Activated T-helper 17 cell treated with anti-CD3 and anti-CD28 coated beads, Interleukin-2, amount 50 U/mL, for 72 hours (primary cell): ENCODE measurements at places on chromosomes 1 and 21.

DNA sequence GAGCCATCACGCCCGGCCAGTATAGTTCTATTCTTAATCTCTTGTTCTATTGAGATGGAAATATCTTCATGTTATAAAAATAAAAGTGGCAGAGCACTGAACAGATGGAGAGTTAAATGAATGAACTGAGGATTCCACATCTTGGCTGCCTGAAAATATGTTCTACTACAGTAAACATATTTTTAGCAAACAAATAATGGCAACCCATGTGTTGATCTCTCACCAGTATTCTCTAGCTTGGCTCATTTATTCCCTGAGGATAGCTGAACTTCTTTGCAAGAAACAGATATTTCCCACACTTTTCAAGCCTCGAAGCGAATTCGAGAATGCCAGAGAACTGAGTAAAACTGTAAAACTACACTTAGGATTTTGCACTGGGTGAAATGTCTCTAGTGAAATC lies 58.9 kb downstream of the DIRAS3 start:
- no peaks in the 10 kb centered on the region for H3K36me3 ChIP-seq
- H3K4me1 ChIP-seq = no peaks in the 10 kb centered on the region
- no peak overlapping the region for H3K4me3 ChIP-seq
- no peak for ATAC-seq
- no peak overlapping the region for H3K27ac ChIP-seq
- no peaks in the 10 kb centered on the region for H3K27me3 ChIP-seq

- H3K36me3 ChIP-seq = no peaks in the 10 kb centered on the region
- H3K4me3 ChIP-seq = no peak overlapping the region
These were observed 187.2 kb downstream of the FGGY start for GRCh38 chr1:59484096-59484495.

GRCh38 chr1:224107282-224107625 lies 6.7 kb upstream of the FBXO28 start:
- H3K27ac ChIP-seq = no peak overlapping the region
- H3K27me3 ChIP-seq = peaks cover 11% of the 10 kb centered on the region
- no peak for ATAC-seq
- H3K4me3 ChIP-seq = no peak overlapping the region

GRCh38 chr1:180519846-180520245 lies 17.5 kb upstream of the ACBD6 start:
- no peaks in the 10 kb centered on the region for H3K36me3 ChIP-seq
- peaks cover 7% of the 10 kb centered on the region for H3K27me3 ChIP-seq
- H3K4me3 ChIP-seq = no peak overlapping the region
- no peak for ATAC-seq

DNA sequence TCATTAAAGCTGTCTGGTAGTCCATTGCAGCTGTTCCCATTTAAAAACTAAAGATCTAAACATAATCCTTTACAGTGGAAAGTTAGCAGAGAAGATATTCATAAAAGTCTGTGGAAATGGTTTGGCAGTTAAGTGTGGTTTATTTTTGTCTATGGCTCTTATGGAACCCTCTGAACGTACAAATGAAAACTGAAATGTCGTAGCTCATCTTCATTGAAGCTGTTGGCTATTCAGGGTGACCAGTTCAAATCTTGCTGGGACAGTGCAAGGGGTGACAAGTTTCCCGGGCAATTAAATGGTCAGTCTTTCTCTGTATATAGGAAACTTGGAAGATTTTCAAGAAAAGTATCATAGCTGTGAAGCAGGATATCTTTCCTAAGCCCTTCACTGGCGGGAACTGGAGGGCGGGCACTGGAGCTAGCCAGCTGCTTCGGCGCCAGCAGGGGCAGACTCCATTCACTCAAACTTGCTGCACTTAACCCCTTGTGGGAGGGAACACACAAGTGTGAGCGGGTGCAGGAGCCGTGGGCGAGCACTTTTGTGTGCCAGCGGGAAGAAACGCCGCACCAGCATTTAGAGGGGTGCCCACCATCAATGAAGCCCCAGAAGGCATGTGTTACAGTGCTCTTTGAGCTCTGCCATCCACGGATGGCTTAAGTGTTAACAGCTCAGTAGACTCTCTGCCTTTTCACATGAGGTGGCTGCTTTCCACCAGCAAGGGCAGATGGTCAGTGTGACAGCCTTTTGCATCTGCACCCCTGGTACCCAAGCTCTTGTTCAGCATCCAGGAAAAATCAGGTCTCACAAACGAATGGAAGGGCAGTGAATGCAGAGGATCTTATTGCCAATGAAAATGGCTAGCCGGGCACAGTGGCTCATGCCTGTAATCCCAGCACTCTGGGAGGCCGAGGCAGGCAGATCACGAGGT lies 232.1 kb upstream of the KAZN start:
- no peak overlapping the region for H3K4me3 ChIP-seq
- peaks cover 10% of the 10 kb centered on the region for H3K27me3 ChIP-seq
- no peak overlapping the region for H3K27ac ChIP-seq
- H3K4me1 ChIP-seq = no peaks in the 10 kb centered on the region

DNA sequence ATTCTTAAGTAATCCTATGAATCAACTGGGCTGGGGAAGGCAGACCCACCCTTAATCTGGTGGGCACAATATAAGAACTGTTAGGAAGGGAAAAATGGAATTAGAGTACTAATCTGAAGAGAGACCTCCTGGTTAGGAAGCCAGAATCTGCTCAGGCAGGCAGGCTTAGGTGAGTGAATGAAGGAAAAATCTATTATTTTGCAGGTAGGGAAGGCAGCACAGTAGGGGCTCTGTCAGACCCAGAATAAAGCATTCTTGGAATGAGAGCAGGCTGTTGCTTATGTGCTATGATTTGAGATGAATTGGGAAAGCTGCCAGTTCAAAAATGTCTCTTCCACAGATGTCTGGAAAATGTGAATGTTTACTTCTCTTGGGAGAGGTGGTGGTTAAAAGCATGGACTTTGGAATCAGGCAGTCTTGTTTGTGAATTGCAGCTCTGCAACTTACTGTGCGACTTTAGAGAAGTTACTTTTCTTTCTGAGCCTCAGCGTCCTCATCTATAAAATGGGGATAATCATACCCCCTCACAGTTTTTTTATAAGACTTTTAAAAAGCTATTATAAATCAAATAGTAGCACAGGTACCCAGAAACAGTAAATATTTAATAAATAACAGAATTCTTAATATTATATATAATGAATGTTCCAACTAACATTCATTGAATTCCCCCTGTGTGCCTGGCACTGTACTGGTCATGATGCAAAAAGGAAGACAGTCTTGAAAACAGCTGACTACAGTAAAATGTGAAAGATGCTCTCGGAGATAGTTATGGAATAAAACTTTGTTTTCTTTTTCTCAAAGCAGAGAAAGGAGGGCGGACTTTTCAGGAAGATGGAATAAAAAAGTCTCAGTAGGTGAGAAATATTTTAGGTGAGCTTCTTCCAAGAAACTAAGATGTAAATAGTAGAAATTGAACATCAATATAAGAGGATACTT lies 15.3 kb upstream of the ZNF644 start:
- no peaks in the 10 kb centered on the region for H3K4me1 ChIP-seq
- no peak overlapping the region for H3K27ac ChIP-seq
- no peaks in the 10 kb centered on the region for H3K36me3 ChIP-seq
- no peak overlapping the region for H3K4me3 ChIP-seq

- peaks cover 9% of the 10 kb centered on the region for H3K27me3 ChIP-seq
- H3K27ac ChIP-seq = peak overlapping the region; percentile 55
- H3K4me3 ChIP-seq = peak overlapping the region; percentile 84
These were observed 9.1 kb downstream of the CDKN2C start for GRCh38 chr1:50978852-50979781.

DNA sequence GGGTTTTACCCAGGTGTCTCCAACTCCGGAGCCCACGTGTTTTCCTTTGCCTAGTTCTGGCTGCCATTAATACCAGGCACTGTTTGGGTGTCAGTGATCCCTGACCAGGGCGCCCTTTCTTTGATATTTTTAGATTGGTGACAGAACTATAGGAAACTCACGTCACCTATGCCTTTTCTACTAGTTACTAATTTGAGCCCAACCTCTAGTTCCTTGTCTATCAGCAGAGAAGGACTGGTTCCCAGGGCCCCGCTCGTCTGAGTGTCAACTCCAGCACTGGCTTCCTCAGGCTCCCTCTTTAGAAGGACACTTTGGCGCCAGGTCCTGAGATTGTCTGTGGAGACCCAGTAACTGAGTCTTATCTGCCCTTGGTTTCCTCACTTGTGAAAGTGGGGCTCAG lies 9.4 kb downstream of the MFN2 start:
- H3K36me3 ChIP-seq = peaks cover 82% of the 10 kb centered on the region
- peaks cover 10% of the 10 kb centered on the region for H3K4me1 ChIP-seq
- no peak overlapping the region for H3K27ac ChIP-seq
- no peaks in the 10 kb centered on the region for H3K27me3 ChIP-seq

DNA sequence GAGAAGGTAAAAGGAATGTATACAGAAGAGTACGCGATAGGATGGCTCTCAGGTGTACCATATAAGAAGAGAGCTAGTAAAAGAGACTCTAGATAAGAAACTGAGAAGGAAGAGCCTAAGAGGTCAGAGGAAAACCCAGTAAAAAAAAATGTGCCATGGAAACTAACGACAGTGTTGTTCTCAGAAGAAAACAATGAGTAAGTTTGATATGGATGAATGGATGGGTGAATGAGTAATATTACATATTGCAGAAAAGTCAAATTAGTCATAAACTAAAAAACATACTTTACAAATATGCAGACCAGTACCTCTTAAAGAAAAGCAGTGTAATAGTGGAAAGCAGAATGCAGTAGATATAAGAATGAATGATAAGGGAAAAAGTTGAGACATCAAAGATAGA lies 316.2 kb downstream of the HMCN1 start:
- H3K36me3 ChIP-seq = no peaks in the 10 kb centered on the region
- H3K4me3 ChIP-seq = no peak overlapping the region
- peak; percentile 77 for ATAC-seq
- H3K4me1 ChIP-seq = no peaks in the 10 kb centered on the region
- H3K27ac ChIP-seq = no peak overlapping the region

GRCh38 chr21:38667291-38667870 lies 138.3 kb upstream of the ETS2 start:
- no peak overlapping the region for H3K4me3 ChIP-seq
- no peak for ATAC-seq
- peaks cover 20% of the 10 kb centered on the region for H3K27me3 ChIP-seq
- H3K4me1 ChIP-seq = no peaks in the 10 kb centered on the region
- no peak overlapping the region for H3K27ac ChIP-seq

DNA sequence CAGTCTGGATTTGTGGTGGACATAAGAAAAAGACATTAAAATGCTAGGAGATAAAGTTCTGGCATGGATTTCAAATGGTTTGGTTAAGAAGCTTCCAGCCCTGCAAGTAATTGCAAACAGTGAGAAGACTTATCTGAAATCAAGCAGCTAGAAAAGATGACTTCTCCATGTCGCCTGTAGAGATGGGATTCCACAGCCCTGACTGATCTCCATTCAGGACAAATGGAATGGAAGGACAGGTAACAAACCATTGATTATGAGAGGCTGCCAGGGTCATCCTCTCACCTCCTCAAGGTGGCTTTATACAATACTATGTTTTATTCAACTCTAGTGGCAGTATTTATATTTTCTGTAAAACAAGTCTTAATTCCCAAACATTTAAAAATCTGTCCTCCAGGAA lies 237.9 kb downstream of the HLX start:
- no peaks in the 10 kb centered on the region for H3K4me1 ChIP-seq
- no peaks in the 10 kb centered on the region for H3K36me3 ChIP-seq
- H3K27me3 ChIP-seq = peaks cover 8% of the 10 kb centered on the region
- no peak overlapping the region for H3K4me3 ChIP-seq

DNA sequence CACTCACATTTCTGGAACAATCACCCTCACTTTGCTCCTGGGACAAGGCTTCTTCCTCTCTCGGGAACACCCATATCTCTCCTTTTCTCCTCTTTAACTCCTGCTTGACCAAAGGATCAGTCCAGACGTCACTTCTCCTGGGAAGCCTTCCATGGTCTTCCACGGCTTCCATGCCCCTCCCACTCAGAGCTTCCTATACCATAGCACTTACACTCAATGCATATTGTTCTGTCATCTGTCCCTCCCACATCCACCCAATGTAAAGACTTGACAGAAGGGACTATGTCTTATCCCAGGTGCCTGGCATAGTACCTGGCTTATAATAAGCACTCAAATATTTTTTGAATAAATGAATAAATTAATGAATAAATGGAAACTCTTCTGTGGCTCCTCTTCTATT lies 28.2 kb downstream of the CD34 start:
- H3K36me3 ChIP-seq = no peaks in the 10 kb centered on the region
- H3K27me3 ChIP-seq = peaks cover 7% of the 10 kb centered on the region
- peak; percentile 43 for ATAC-seq

DNA sequence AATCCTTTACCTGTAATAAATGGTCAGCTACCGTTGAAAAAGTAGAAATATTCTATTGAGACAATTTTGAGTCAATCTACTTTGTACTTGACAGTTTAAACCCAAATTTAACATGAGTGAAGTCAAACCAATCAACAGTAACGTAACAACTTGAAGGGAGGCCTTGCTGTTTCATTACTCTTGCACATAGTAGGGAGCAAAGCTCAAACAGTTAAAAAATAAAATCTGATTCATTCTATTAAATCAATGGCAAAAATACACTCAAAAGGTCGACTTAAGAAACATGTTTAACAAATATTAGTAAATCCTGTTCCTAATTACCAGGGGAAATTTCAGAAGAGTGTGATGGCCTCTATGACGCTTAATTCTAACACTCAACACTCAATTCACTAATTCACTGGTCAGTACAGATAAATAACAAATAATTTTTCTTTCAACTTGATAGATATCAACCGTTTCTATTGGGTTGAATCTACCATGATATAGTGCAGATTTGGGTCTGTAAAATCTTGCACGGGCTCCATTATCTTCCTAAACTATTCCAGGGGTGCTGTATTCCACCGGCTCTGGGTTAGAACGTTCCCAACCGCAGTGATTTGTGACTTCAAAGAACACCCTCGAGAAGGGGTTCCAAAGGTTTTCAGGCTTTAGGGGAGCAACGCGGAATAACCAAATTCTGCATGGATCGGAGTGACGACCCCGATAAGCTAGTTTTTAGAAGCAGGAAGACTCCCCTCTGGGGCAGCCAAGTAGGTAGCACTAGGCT lies 1.4 kb downstream of the TARBP1 start:
- H3K27me3 ChIP-seq = peaks cover 12% of the 10 kb centered on the region
- peak overlapping the region; percentile 84 for H3K4me3 ChIP-seq
- no peaks in the 10 kb centered on the region for H3K36me3 ChIP-seq

DNA sequence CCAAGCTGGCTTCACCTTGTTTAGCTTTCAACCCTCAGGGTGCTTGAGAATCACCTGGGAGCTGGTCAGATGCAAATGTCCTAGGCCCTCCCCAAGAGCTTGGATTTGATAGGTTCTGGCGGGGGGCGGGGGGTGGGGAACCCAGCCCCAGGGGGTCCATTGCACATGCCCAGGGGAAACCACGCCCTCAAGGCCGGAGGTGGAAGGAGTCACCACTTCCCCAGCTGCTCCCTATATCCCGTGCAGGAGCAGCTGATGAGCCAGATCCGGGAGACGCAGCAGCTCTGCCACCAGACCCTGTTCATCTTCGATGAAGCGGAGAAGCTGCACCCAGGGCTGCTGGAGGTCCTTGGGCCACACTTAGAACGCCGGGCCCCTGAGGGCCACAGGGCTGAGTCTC lies 5.8 kb downstream of the TOR3A start:
- no peaks in the 10 kb centered on the region for H3K27me3 ChIP-seq
- H3K36me3 ChIP-seq = peaks cover 46% of the 10 kb centered on the region
- H3K27ac ChIP-seq = no peak overlapping the region
- no peak overlapping the region for H3K4me3 ChIP-seq

- ATAC-seq = no peak
- H3K4me1 ChIP-seq = no peaks in the 10 kb centered on the region
- no peak overlapping the region for H3K27ac ChIP-seq
These were observed 100.0 kb downstream of the HHAT start for GRCh38 chr1:210428696-210429095.

- no peak overlapping the region for H3K4me3 ChIP-seq
- no peak overlapping the region for H3K27ac ChIP-seq
- no peak for ATAC-seq
- peaks cover 3% of the 10 kb centered on the region for H3K27me3 ChIP-seq
These were observed 27.5 kb upstream of the TMEM52 start for GRCh38 chr1:1946540-1946939.
